ENCODE measurements at places on chromosomes 7 and 10.

DNA sequence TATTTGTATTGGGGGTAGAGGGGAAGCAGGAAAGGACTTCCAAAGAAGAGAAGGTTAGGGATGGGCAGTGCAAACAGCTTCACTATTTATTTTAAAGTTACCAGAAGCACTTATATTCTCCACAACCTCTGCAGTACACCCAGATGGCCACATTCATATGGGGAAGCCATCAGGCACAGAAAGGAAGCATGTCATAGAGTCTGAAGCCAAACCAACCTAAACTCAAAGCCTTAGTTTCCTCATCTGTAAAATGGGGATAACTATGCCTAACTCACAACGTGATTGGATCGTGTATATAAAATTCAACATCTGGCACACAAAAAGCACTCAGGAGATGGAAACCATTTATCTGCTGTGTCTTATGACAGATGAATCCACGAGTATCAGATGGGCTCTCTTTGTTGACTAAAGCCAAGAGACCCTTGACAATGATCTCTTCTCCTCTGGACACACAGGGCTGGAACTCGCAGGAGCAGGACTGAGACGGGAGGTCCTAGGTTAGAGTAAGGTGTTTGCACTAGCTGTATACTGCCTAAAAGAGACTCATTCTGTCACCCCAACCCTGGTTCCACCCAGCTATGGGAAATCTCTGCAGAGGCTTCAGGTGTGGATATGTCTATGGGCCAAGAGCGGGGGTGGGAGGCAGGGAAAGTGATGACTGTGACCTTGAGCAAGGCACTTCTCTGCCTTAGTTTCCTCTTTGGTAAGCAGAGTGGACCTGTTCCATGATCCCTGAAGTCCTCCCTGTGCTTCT lies 1.8 kb downstream of the KIAA1549 start:
- no peak for DNase-seq

GRCh38 chr7:31049005-31049765 lies 2.9 kb upstream of the ADCYAP1R1 start:
- DNase-seq: no peak

- no peak for DNase-seq
These were observed 7.8 kb downstream of the BAMBI start for GRCh38 chr10:28684986-28685580.

GRCh38 chr7:99270702-99271101 lies 1.9 kb upstream of the MYH16 start:
- DNase-seq: no peak

- DNase-seq: no peak
These were observed 394.2 kb downstream of the LRMDA start for GRCh38 chr10:75825661-75826060.

DNA sequence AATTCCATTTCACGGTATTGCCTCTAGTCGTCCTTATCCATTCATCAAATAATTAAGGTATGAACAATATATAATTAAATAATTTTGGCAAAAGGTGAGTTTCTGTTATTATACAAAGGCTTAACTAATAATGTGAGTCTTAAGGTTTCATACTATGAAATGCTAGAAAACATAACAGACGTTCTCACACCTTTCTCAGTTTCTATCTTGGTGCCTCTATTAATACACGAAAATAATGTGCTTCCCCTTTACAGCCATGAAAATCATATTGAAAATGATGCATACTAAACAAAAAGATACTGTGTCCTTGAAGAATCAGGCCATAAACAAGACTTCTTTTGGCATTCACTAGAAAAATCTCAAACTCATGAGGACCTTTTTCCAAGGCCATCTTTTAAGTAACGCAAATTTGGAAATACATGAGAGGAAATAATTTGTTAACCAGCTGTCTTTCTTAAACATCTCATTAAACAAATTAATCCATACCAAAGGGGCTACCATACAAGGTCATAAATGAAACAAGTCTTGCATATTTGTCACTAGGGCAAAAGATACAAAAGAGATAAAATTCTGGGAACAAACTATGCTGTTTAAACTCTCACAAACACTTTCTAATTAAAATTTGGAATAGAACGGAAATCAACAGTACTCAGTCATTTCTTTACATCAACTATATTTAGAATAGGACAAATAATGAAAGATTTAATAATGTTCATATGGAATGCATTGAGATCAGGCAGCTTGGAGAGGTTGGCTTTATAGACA lies 53.9 kb upstream of the CAV2 start:
- no peak for DNase-seq

DNA sequence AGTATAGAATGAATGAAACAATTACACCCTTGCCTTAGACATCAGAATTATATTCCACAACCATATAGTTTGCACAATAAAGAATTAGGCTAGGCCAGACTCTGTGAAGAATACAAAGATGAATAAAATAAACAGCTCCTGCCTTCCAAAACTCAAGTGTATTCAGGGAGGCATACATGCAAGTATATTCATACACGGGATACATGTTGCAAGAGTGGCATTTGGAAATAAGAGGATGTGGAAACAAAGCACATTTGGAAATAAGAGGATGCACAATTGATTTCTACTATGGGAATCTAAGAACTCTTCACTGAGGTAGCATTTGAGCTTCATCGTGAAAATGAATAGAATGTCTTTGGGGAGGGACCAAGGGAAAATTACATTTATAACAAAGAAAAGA lies 27.0 kb upstream of the TMEM26 start:
- DNase-seq: no peak

GRCh38 chr7:70492625-70493024 lies 639.3 kb upstream of the GALNT17 start:
- no peak for DNase-seq

DNA sequence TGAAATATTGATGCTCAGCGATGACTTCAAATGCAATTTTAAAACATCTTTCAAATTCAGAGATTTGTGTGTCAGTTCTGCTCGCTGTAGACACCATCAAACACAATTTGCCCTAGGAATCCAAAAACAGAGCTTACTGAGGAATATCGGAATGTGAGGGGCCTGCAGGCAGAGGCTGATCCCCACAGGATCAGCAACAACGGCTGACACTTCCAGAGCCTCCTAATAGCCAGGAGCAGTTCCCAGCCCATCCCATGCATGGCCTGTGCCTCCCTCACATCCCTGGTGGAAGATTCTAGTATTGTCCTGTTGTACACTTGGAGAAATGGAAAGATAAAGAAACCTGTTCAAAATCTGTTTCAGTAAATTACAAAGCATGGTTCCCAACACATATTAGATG lies 129.7 kb upstream of the VWC2 start:
- no peak for DNase-seq

- no peak for DNase-seq
These were observed 6.3 kb upstream of the RHOBTB1 start for GRCh38 chr10:60950300-60950699.

- DNase-seq: no peak
These were observed 538.8 kb downstream of the SORCS1 start for GRCh38 chr10:106625751-106626150.
